Nucleus accumbens (tissue), 56 donors: ENCODE measurements at places on chromosomes 16 and 17.

DNA sequence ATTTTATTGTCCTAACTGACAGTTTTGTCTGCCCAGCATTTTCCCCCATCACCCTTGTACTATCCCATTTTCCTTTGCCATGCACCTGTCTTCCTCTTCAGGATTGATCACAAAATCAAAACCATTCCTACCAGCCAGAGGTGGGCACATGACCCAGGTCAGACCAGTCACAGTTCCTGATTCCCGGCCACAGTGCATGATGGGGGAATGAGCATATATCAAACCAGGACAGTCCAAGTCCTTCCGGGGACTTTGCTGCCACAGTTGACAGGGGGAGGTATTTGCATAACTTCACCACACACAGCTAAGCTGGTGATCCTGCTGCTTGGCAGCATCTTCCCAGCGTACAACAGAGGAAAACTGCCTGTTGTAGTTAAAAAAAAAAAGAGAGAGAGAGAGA is 493.9 kb downstream of the WWOX start:
- DNase-seq: no peak

GRCh38 chr17:58184986-58185761 is 7.4 kb upstream of the EPX start:
- DNase-seq: no peak

DNA sequence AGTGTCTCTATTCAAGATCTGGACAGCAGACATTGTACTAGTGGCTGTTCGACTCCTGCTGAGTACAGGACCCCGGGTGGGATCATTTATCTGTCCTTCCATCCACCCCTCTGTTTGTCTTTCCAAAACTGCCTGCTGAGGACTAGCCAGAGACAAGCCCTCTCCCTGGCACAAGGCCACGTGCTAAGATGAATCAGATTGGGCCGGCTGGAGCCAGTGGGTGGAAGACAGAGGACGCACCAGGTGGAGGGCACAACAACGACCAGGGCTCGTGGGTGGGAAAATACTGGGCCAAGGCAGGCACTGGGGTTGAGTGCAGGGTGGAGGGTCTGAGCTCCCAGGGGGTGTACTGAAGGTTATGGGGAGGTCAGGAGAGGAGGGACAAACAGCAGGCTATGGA is 1.4 kb upstream of the CA7 start:
- DNase-seq: no peak

- DNase-seq: no peak
Measured at GRCh38 chr17:34015253-34015652, 239.8 kb upstream of the CCL2 start.

DNA sequence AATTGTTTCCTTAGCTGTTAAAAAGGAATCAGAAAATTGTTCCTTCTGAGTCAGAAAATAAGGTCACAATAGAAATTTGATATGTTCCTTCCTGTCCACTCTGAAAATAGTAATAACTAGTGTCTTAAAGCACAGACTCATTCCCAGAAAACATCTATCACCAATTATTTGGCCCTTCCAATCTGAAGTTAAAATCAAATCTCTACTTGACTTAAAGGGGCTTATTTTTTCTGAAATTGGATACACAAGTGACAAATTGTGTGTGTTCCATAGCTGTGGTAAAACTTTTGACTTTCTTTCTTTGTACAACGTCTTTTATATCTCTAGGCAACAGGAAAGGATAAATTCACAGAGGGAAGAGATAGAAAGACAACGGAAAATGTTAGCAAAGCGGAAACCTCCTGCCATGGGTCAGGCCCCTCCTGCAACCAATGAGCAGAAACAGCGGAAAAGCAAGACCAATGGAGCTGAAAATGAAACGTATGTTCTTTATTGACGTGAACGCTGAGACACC is 54.5 kb upstream of the MRC2 start:
- no peak for DNase-seq

DNA sequence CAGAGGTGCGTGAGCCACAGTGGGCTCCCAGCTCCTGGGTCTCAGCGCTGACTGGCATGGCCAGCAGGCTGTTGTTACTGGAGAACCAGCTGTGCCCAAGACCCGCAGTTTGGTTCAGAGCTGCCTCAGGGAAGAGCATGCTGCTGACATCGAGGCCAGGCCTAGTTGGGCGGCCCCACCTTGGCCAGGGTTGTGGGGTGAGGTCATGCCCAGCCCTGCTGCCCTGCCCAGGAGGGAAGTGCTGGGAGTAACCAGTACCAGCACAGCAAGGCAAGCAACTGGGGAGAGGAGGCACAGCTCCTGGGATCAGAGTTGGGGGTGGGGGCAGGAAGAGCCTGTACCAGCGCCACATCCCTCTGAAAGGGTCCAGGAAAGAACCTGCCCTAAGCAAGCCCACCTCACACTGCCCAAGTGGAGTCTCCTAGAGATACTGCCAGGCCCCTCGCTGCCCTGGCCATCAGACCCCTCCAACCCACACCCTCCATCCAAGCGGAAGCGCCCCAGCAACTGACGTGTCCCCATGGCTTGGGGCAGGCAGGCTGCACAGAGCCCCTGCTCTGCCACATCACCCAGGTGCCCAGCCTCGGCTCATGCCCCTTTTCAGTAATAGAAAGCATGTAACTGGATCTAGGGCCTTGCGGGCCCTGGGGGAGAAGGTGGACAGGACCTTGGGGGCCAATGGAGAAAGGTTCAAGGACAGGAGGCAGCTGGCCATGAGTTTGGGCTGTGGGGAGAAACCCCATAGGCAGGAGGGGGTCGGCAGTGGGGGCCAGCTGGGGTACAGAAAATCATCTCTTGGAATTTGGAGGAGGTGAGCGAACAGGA is 990 bp downstream of the DOK4 start:
- DNase-seq: no peak

- no peak for DNase-seq
Measured at GRCh38 chr17:72463287-72464102, 342.7 kb downstream of the SOX9 start.

DNA sequence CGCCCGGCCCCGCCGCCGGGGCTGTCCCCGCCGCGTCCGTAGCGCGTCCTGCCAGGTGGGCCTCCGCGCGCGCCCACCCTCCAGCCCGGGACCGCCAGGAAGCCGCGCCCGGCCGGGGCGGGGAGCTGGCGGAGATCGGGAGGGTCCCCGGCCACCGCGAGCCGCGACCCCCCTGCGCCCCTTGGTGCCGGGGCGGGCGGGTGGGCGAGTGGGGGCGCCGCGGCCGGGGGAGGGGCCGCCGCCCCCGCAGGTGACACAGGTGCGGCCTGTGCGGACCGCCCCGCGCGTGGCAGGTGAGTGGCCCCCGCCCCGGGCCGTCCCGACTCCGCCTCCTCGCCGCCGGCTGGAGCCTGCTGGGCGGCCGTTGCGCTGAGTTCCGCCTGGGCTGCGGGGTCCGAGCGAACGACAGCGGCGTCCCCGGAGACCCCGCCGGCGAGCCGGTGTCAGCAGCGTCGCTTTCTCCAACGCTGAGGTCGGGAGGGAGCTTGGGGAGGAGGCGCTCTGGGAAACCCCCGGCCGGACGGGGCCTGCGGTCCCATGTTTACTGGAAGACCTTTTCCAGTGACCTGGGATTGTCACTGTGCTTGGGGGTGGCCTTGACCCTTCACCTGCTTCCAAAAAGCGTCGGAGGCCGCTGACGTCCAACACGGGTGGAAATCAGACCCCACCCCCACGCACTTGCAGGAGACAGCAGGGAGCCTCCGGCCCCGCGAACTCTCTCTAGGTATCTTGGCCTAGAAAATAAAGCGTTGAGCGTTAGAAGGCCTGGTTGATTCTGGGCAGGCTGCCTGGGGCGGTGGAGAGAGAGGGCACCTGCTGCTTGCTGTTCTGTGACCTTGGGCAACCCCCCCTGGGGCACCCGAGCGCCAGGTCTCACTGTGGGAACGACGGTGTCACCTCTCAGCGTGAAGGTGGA is 542 bp downstream of the KLHL36 start:
- DNase-seq: no peak

DNA sequence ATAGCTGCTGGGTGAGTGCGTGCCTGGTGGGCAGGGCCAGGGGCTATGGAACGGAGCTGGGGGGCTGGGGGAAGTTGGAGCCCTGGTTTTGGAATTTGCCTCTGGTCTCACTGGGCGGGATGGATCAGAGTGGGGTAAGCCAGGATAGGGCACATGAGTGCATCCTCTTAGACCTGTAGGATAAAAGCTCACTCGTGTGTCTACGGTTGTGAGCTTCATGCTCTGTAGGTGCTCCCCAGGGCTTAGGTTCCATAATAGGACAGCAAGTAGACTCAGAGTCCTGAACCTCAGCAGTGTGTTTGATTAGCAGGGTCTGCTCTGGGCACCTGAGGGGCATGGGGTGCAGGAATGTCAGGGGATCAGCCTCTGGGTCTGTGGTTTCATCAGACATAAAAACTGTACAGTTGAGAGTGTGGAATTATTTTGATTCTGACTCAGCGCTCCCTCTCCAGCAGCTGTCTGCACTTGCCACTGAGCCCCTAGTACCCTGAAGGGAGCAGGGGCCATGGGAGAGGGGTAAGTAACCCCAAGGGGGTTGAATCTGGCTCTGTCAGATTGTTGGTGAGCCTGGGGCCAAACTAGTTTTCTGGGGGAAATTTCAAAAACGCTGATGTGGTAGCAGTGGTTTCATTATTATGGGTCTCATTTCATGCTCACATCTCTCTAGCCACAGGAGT is 84.2 kb upstream of the LGALS9 start:
- DNase-seq: no peak

GRCh38 chr16:26877421-26877820 is 189.3 kb upstream of the C16orf82 start:
- DNase-seq: no peak

DNA sequence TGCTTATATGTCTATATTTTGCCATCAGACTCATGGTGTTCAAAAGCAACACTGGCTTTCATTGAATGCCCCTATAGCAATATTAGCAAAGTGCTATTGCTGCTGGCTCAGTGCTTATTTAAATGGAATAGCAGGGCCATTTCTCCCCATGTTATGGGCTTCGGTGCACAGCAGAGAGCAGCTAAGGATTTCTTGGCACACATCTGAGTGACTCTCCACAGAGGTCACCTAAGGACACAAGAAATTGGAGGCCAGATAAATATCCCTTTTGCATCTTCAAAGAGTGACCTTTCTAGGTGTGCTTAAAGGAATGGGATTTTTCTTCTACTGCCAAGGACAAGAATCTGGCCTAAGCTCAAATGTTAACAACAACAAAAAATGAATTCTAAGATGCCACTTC is 751.8 kb downstream of the CDH11 start:
- DNase-seq: no peak

DNA sequence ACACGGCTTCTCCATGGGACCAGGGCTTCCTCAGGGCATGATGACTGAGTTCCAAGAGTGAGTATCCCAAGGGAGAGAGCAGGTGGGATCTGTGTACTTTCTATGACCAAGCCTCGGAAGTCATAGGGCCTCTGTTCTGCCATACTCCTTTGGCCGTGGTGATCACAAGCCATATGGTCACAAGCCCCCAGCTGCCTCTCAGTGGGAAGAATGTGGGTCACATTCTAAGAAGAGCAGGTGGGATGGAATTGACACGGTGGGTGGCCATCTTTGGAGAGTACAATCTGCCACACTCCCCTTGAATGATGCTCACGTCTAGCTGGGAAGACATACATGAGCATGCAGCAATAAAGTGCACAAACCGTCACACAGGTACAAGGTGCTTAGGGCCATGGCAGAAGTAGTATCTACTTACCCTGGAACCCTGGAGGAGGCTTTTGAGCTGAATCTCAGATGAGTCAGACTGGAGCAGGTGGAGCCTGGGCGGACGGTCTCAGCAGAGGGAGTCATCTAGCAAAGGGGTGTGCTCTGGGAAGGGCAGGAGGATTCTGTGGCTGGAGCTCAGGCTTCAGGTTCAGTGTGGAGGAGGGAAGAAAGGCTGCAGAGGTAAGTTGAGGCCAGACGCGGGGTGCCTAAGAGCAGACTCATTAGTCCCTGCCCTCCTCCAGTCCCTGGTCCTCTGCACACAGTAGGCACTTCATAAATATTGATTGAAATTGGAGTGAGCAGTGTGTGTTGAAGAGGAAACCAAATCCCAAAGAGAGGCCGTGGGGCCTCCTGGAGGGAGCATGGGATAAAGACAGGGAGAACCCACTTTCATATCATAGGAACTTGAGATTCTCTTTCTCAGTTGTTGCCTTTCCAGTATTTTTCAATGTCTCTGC is 26.6 kb downstream of the GOSR2 start:
- DNase-seq: peak; percentile 28
